ENCODE measurements at places on chromosomes 11 and 22. TPM values are rescaled to one million over a fixed set of nuclear protein-coding genes. Genes with fewer than 3 reads are reported as not detected.

Gene CAVIN3
- 301 TPM for total RNA-seq

Gene ENTHD1
- not detected for total RNA-seq

Gene SERPING1
- 9.6 TPM for total RNA-seq

Gene NPTXR
- 0.29 TPM for total RNA-seq

Gene CDC42BPG
- total RNA-seq, result 0.15 TPM

Gene TMEM25
- 22.7 TPM for total RNA-seq

Gene STIM1
- total RNA-seq, result 31.0 TPM

Gene PHLDB1
- 77.2 TPM for total RNA-seq

Gene TMEM126B
- total RNA-seq, result 96.9 TPM

Gene OSBP
- total RNA-seq, result 50.2 TPM

Gene EMID1
- total RNA-seq, result not detected

Measured in smooth muscle cell of trachea (primary cell).